Muscle of leg (tissue), 16 donors: ENCODE measurements at places on chromosomes 4 and X. TPM values are rescaled to one million over a fixed set of nuclear protein-coding genes. Genes with fewer than 3 reads are reported as not detected.

- no peak overlapping the region for H3K4me3 ChIP-seq
- peaks cover 58% of the 10 kb centered on the region for H3K36me3 ChIP-seq
- no peak for DNase-seq
- no peaks in the 10 kb centered on the region for H3K27me3 ChIP-seq
Observed at GRCh38 chr4:2746891-2747695, 9.0 kb downstream of the TNIP2 start.

- no peak overlapping the region for H3K4me3 ChIP-seq
- H3K27ac ChIP-seq = no peak overlapping the region
- H3K4me1 ChIP-seq = no peaks in the 10 kb centered on the region
Observed at GRCh38 chr4:10925996-10926395, 241.4 kb upstream of the CLNK start.

QRFPR gene
- polyA plus RNA-seq = 1.5 TPM

- H3K36me3 ChIP-seq = no peaks in the 10 kb centered on the region
- peak within 1 kb of the TSS; percentile 47 for H3K4me3 ChIP-seq
- peak; percentile 59 for DNase-seq
Observed at GRCh38 chr4:184217634-184218033, at the start of gene ENPP6. TSS of gene ENPP6 (minus strand) at chr4:184217873. CDS start at chr4:184217819, 54 bp downstream.

GRCh38 chr4:3473996-3474765, 11.1 kb downstream of the DOK7 start:
- no peak overlapping the region for H3K27ac ChIP-seq
- peaks cover 25% of the 10 kb centered on the region for H3K4me1 ChIP-seq
- DNase-seq = no peak
- no peak overlapping the region for H3K4me3 ChIP-seq
- H3K36me3 ChIP-seq = peaks cover 3% of the 10 kb centered on the region
- H3K27me3 ChIP-seq = no peaks in the 10 kb centered on the region

DNA sequence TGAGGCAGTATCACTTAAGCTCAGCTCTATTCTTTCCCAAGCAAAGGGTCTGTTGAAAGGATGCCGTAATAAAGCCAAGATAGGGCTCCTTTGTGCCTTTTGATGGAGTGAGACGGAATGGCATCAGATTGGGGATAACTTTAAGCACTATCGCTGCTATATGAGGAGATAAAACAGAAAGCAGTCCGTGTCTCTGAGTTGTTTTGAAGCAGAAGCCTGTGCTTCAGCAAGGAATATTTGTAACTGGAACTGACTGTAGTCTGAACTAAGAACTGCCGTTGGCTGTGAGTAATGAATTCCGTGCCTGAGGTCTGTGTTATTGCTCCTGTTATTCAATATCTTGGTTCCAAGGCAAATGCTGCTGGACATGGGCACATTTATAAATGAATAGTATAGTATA, 297.4 kb downstream of the ANKRD50 start:
- no peaks in the 10 kb centered on the region for H3K36me3 ChIP-seq
- peak; percentile 66 for DNase-seq
- H3K4me3 ChIP-seq = peak overlapping the region; percentile 19
- H3K4me1 ChIP-seq = peaks cover 3% of the 10 kb centered on the region
- H3K27ac ChIP-seq = peak overlapping the region; percentile 75

JCHAIN gene
- 0.57 TPM for polyA plus RNA-seq

- no peaks in the 10 kb centered on the region for H3K36me3 ChIP-seq
- no peak overlapping the region for H3K4me3 ChIP-seq
Observed at GRCh38 chrX:13397878-13398818, 78.3 kb upstream of the ATXN3L start.

CXCL10 gene
- polyA plus RNA-seq = 0.27 TPM
